ENCODE measurements at places on chromosomes 5 and 9. TPM values are rescaled to one million over a fixed set of nuclear protein-coding genes. Genes with fewer than 3 reads are reported as not detected.

The COL23A1 gene
- total RNA-seq = not detected

The DND1 gene
- total RNA-seq = 2.6 TPM

The ARHGEF28 gene
- total RNA-seq = 16.0 TPM

The PCDHB13 gene
- 9.9 TPM for total RNA-seq

The GRXCR2 gene
- total RNA-seq = not detected
